ENCODE measurements at places on chromosomes 3 and 15.

DNA sequence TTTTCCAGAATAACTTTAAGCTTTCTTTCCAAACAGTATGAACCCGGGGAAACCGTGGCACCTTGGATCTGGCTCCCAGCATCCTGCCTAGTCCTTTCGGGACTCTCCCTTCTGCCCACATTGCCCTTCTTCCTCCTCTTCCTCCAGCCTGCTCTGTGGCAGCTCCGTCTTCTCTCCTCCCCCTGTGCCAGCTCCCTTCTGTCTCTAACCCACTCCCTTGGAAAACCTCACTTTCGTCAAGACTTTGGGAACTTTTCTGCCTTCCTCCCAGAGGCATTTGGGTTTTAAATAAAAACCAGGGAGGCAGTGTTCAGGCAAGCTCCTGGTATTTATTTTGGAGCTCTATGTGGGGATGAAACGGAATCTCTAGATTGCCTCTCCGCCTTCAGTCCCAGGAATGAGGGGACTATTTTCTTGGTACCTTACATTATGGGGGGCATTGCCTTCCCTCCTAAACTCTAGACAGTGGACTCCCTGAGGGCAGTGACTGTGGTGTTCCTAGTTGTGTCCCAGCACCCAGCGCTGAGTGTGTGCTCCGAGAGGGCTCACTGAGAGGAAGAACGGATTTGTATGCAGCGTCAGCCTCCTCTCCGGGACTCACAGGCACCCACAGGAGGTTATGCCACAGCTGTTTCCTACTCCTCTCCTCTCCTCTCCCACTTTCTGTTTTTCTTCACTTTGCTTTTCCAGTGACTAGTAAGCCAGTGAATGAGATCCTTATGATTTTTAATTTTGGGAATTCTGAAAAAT, 105.4 kb upstream of the MRPS22 start:
- DNase-seq: no peak

GRCh38 chr3:99522147-99522546, 116.2 kb upstream of the COL8A1 start:
- no peak for DNase-seq

GRCh38 chr15:62994975-62995681, 47.4 kb upstream of the TPM1 start:
- DNase-seq: no peak

DNA sequence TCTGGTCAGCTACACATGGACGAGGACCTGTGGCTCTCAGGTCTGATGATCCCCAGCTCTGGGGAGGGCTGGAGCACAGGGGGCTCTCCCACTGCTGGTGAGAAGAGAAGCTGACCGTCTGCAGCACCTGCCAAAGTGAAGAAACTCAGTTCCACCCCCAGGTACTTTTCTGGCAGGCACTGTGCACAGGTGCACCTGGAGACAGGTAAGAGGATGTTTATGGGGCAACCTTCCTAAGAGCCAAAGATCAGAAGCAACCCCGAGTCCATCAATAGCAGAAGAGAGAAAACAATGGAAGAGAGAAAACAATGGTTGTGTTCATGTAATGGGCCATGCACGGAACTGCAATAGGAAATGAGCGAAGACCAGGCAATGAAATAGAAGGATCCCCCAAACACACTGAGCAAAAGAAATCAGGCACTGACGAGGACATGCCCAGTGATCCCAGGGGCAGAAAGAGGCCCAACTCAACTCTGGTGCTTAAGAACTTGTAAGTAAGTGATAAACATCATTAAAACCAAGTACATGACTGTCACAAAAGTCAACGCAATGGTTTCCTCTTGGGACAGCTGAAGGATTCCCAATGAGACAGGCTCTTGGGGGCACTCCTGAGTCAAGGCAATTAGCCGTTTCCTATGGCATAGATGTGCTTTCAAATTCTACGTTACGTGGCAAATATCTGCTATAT, 95.0 kb upstream of the ALDH1A3 start:
- DNase-seq: no peak

GRCh38 chr15:77070180-77070494, 772 bp downstream of the TSPAN3 start:
- no peak for DNase-seq

- DNase-seq: no peak
Observed at GRCh38 chr3:29694331-29694730, 413.5 kb downstream of the RBMS3 start.

DNA sequence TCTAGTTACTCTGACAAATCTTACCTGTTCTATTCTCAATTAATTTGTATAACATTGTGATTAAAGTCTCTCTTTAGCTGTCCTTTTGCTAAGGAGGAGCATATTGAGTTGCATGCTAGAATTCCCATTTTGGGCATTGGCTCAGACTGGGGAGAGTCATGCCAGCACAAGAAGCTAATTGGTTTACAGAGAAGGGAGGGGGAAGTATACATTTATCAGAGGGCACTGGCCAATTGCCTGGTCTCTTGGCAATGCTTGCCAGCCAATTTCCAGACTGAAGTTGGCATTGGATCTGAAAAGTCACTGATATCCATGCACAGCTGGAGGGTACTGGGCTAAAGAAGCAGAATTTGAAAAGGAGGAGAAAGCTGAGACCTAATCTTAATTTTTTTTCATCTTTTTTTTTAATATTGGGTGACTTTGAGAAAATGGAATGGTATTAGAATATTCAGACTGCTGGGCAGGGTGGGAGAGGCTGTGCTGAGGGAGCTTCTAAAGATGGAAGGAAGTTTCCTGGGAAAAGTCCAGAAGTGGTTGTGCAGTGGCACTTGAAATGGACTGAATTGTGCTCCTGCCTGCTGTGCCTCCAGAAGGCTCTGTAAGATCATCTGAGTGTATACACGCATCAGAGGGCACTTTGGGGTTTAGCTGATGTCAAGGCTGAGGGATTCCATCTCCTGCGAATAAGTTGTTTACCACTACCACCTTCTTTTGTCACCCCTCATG, 365.2 kb upstream of the DPH6 start:
- DNase-seq: no peak

GRCh38 chr15:64110950-64111678, 15.3 kb downstream of the SNX1 start:
- DNase-seq: no peak

DNA sequence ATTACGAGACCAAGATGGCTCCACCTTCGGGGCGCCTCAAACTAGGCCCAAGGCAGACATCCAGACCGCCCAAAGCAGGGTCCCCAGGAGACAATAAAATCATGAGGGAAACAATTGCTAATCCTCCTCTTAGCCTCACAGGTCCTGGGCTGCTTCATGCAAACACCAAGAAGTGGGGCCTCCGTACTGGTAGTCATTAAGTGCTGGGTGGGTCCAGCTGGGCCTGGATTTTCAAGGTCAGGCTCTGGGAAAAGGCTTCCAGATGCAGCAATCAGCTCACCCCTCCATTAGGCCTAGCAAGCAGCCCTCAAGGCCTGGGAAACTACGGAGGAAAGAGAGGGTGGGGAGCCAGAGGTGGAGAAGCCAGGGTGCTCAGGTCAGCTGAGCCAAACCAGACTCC, 634 bp downstream of the FBXL22 start:
- DNase-seq: no peak

- no peak for DNase-seq
Observed at GRCh38 chr3:127328421-127328820, 40.6 kb upstream of the PRR20G start.

DNA sequence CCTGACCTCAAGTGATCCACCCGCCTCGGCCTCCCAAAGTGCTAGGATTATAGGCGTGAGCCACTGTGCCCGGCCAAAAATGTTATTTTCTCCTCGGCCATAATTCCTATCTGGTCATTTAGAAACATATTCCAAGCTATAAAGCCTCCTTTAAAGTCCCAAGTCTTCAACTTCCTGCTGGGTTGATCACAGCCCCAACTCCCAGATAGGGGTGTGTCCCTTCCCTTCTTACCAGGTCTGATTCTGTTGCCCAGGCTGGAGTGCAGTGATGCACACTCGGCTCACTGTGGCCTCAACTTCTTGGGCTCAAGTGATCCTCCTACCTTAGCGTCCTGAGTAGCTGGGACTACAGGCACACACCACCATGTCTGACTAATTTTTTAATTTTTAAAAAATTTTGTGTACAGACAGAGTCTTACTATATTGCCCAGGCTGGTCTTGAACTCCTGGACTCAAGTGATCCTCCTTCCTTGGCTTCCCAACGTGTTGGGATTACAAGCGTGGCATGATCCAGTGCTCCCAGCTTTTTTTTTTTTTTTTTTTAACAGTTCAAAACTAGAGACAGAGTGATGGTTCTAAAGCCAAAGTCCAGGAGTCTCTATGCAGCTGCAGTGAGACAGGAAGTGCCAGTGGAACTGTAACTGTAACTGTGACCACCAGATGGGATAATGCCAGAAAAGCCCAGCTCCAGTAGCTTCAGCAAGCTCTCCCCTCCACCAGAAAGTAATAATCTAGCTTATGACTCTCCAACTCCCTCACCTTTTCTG, 8.2 kb upstream of the PRKAR2A start:
- no peak for DNase-seq

DNA sequence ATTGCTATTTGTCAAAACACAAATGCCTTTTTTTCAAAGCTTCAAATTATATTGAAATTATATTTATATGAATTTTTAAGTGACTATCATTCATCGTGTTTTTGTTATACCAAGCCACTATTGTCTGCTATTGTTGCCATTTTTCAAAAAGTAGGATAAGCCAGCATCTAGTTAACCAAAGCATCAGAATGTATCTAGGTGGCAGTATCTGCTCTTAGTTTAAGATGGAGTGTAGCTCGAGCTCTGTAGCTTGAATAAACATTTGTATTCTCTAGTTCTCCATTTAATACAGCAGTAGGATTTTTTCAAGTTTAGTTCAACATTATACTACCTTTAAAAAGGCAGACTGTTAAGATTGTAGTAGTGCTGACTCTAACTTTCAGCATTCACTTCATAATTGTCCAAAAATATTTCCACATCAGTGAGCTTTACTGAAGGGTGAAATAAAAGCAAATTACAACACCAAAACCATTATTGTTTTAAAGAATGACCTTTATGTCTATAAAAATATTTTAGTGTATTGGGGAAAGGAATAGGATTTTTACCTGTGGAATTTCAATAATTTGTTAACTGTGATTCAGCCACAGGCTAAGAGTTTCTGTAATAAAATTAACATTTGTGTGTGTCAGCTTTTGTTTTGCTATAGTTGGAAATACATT, 19.6 kb upstream of the C15orf61 start:
- DNase-seq: no peak

DNA sequence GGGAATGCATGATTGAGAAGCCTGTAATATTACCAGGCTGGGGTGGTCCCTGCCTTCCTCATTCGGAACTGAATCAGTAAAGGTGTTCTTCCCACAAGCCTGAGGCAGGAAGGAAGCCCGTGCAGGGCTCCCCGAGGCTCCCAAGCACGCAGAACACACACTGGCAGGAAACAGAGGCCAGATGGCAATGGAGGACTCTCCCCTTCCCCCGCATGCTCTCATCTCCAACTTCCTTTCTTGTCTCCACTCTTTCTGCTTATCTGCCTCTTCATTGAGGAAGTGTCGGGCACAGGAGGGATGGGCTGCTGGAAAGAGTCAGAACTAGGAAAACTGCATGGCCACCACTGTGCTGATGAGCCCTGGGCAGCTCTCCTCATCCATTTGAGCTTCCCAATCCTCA, 123.5 kb downstream of the NUP210 start:
- DNase-seq: no peak

- DNase-seq: peak; percentile 12
Observed at GRCh38 chr3:47002171-47003055, 22.9 kb downstream of the NBEAL2 start.

DNA sequence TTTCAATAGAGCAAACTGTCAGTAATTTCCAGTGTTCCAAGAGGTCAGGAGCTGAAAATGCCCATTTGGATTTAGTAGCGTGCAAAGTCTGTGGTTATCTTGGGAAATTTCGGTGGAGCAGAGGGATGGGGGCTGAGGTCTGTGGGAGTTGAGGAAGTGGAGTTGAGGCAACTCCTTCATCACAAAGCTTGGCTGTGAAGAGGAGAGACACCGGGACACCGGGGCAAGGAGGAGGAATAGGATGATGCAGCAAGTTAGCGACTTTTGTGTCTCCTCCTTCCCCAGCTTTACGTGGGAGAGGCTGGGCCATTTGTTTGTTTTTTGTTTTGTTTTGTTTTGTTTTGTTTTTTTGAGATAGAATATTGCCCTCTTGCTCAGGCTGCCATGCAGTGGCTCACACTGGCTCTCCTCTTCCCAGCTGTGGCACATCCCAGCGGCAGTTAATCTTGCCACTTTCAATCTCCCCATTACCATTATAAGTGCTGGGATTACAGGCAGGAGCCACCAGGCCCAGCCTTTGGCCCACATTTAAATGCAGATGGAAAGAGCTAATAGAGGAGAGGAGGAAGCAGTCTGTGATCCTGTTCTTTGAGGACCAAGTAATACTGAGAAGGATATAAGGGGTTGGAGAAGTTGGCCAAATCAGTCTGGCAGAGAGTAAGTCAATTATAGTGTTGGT, 47.1 kb downstream of the CRTC3 start:
- DNase-seq: no peak

GRCh38 chr15:85024509-85025336, 43.1 kb downstream of the PDE8A start:
- DNase-seq: no peak

DNA sequence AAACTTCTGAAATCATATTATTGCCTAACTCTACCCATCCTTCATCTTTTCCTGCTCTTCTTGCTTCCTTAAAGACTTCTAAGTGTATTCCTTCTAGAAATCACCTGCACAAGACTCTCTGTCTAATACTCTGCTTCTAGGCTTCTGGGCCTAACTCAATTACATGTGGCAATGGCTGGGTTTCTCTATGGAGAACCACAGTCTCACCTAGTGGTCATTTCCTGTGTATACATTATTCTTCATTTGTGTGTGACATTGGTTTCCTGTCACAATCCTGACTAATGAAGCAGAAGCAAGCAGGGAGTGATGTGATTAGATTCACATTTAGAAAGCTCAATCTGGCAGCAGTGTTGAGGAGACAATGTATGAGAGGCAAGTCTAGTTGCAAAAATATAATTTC, 16.9 kb upstream of the CLDN1 start:
- DNase-seq: no peak

DNA sequence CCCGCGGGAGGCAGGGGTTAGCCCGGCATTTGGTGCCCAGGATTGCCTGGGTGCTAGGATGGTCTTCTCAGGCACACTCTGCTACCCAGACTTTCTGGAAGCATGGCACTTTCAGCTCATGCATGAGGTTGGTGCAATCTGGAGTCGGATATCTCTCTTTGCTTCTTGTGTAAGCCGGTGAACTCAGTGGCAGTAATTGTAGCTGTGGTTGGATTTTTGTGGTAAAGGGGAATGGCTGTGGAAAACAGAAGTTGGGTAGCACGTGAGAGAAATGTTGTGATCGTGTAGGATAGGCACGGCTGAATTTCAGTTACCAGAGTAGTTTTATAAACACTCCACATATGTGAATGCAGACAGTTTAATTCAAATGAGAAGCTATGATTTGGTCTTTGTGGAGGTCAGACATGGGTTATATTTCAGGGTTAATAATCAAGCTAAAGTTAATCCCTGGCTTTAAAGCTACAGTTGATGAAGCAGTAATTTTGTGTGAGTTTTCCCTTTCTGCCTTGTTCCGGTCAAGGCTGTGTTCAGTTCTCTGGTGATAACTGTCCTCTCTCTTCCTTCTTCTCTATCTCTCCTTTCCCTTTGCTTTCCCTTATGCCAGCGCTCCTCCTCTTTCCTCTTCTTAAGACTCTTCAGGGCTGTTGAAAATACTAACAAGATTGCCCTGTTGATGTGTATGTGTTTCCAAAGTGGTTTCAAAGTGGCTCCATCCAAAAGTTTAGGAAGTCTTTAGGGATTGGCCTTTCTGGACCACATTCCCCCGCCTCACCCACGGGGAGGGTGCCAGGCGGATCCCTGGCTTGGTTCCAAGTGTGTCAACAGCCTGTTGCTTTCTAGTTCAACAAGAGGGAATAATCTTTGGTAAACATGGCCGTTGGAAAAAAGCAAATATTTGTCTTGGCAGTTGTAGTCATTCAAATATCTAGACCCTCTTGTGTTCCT, 404.6 kb upstream of the C2CD4B start:
- no peak for DNase-seq
